HT1080 (cell line): ENCODE measurements at places on chromosomes 1 and 21.

- no peak for DNase-seq
Observed at GRCh38 chr1:160777486-160778089, 18.4 kb upstream of the LY9 start.

GRCh38 chr1:55071477-55071876 is 32.1 kb downstream of the PCSK9 start:
- DNase-seq, result peak; percentile 52

- no peak for DNase-seq
Observed at GRCh38 chr1:7552402-7552801, 218.7 kb upstream of the VAMP3 start.

DNA sequence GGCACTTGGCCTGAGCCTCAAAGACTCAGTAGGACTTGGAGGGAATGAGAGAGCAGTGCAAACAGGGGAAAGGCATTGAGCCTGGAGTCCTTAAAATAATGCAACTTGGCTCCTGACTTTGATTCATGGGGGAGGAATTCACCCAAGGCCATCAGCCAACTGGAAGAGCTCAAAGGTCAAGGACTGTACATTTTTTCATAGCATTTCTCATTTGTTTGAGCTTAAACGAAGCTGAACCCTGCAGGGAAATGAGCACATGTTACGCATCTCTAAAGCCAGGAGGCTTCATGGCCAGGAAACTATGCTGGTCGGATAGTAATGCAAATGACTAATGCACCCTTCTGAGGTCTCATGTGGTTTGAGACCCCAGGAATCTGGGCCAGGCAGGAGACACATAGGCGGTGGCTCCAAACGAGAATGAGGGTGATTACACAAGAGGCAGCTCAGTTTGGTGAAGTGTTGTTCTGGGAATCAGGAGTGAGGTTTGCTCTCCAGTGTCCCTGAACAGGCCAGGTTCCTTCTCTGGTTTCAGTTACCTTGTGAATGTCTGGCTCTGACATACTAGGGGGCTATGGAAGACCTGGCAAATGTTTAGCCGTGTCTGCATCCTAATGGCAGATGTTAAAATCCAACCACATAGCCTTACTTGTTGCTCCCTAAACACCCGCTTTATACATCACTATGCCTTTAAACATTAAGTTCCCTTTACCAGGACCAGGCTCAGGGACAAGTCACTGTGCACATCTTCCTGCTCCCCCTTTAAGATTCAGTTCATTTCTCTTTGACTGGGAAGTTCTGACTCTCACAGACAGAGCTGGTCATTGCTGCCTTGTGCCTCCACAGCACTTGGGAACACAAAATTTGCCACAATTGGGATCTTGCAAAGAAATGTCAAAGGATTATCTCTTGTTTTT is 503.9 kb upstream of the USP24 start:
- peak; percentile 98 for DNase-seq

GRCh38 chr1:240644732-240645131 is 32.8 kb upstream of the GREM2 start:
- no peak for DNase-seq

GRCh38 chr1:18299441-18300338 is 181.0 kb upstream of the KLHDC7A start:
- DNase-seq, result no peak

GRCh38 chr1:155207806-155208540 is at the start of gene THBS3:
Gene THBS3 (minus strand): TSS chr1:155207897. CDS start chr1:155207876, 21 bp downstream.
- DNase-seq, result no peak

- DNase-seq, result peak; percentile 50
Observed at GRCh38 chr1:225919906-225920305, 4.1 kb downstream of the PYCR2 start.

DNA sequence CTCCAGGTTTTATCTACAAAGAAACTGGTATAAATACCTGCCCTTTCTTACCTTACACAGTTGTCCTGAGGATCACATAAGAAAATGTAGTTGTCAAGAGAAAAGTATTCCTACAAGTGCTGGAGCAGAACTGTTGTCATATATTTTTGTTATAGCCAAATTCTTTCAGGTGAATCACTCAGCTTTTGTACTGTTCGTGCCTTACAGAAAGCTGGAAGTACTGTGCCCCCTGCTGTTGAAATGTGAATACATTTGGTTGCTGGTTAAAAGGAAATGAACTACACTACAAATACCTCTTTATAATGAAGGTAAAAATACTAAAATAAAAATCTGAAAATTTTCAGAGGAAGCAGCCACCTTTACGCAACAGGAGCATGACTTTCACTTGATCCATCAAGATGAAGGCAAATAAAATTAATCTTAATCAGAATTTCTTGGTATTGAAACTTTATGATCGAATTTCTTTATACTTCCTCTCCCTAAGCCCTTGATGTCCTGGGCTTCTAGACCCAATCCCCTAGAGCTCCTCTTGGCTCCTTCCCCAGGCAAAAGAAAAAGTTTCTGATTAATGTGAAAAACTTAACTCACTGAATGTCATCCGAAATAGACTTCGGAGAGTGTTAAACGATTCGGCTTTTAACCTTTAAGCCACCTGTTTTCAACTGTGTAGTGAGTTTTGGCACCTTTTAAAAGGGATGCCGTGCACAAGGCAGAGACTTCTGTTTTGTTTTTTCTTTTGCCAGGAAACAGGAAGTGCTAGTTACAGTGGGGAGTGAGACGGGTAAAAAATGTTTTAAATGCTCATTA is 12.5 kb downstream of the CHML start:
- peak; percentile 66 for DNase-seq

GRCh38 chr1:71745326-71745725 is 537.0 kb downstream of the NEGR1 start:
- DNase-seq, result no peak

GRCh38 chr1:13793088-13793730 is 93.2 kb downstream of the PRDM2 start:
- DNase-seq, result no peak

DNA sequence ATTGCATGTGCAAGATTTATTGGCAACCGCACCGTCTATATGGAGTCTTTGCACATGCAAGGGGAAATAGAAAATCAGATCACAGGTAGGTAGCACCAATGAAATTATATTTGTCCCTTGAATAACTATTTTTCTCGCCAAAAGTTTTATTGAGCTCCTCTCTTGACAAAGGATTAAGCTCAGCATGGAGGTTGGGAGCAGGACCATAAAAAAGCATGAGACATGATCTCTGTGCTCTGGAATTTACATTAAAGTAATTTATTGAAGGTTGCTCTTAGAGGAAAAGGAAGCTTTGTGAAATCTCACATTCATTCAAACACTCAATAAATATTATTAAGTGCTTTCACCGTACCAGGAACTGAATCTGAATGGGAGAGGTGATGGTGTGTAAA is 66.0 kb upstream of the UBE2U start:
- no peak for DNase-seq

- DNase-seq, result peak; percentile 60
Observed at GRCh38 chr1:220818421-220819173, 31.9 kb downstream of the MTARC1 start.

DNA sequence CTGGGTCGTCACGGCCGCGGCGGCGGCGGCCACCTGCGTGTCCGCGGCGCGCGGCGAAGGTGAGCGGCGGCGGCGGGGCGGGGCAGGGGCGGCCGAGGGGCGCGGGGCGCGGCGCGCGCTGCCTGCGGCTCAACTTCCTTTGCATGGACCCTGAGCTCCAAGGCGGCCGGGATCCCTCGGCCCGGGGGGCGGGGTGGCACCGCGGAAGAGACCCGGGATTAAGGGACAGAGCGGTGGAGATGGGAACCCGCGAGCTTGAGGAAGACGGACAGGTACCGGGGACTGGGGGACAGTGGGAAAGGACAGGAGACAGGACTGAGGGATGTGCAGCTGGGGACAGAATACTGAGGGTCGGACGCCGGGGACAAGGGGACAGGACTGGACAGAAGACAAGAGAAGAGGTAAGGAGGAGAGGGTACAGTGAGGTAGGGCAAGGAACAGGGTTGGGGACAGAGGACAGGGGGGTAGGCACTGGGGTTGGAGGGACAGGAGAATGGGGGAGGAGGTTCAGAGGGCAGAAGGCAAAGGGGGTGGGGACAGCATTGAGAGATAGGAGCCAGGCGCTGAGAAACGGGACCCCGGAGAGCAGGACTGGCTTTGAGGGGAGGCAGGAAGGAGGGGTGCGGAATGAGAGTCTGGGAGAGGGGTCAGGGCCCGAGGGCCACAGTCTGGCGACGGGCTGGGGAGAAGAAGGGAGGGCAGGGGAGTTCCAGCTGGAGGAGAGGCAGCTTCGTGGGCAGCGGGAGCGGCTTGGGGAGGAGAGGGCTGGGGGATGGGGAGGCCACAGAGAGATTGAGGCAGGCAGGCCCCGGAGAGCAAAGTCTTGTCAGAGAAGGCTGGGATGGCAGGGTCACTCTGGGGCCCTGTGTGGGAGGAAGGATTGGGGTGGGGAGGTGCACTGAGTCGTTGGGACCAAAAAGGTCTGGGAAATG is 648 bp downstream of the EPHA8 start:
- DNase-seq, result no peak

DNA sequence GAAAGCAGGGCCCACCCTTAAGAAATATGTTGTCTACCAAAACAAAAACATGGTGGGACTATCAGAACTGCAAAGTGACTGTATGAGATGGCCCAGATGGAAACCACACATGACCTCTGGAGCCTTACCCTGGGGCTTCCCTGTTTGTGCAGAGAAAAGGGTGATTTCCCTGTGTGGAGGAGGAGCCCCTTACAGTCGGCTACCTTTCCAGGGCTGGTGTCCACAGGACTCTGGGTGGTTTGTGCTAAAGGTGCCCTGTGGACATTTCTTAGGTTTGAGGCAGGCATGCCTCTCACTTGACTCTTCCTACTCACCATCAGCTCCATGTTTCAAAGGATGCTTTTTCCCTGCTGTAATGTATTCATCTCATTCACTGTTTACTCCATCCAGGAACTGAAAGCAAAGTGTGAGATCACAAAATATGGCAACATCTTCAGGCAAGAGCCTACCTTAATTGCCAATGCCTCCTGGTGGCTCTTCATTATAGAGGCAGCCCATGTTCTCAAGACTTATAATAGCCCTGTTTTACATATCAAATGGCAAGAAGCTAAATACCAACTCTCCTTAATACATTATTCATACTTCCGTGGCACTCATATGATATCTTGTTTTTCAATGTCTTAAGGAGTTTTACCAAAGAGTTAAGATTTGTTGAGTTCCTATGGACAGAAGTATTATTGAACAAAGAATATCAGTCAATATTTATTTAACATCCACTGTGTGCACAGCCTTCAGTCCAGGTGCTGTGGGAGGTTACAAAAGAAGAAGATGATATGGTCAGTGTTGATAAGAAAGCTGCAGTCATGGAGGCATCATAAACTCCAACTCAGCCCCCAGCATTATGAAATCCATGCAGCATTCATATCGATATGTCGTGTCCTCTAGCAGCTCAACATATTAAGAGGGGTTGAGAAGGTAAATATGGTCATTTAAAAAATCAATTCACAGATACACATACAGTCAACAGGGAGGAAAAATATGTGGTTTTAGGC is 15.5 kb upstream of the TFF3 start:
- DNase-seq, result no peak

DNA sequence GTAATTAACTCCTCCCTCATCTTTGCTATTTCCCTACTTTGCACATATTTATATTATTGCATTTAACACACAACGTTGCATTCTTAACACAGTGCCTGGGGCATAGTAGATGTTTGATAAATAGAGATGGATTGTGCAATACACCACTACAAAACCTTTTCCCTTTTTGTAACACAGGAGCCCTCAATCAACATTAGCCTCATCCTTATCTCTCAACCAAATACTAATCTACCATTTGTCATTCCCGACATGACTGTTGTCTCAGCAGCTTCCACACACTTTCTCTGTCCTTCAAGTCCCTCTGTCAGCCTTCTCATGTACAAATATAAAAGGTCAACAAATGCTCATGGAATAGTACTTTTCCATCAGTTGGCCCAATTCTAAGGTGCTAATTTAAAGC is 78.9 kb upstream of the KCNK2 start:
- no peak for DNase-seq

DNA sequence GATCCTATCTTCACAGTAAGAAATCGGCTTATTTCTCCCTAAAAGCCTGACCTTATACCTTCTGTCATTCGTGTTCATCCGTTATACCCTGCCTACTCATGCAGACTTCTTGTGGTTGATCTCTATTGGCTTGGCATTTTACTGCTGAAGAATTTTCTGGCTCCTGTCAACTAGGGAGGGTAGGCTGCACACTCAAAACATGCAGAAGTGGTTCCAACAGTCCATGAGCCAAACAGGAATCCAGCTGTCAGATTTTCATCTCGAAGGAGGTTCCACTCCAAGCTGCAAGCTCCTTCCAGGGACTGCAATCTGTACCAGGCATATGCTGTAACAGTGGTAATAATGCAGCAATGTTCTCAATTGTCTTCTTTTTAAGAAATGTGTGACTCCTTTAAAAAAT is 10.1 kb downstream of the DNAJC11 start:
- no peak for DNase-seq

DNA sequence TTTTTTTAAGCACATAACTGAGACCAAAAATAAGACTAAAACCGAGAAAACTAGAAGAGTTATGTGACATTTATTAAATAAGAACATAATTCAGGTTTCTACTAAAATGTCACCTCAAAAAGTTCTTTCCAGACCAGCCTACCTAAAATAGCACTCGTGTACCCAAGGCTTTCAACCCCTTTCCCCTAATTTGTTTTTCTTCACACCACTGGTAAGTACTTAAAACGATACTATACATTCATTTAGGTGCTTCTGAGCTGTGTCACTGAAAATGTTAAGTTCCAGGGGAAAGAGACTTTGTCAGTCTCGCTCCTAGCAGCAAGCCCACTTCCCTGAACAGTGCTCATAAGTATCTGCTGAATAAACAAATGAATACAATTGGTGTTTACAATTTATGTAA is 6.8 kb downstream of the RRAGC start:
- DNase-seq, result no peak

DNA sequence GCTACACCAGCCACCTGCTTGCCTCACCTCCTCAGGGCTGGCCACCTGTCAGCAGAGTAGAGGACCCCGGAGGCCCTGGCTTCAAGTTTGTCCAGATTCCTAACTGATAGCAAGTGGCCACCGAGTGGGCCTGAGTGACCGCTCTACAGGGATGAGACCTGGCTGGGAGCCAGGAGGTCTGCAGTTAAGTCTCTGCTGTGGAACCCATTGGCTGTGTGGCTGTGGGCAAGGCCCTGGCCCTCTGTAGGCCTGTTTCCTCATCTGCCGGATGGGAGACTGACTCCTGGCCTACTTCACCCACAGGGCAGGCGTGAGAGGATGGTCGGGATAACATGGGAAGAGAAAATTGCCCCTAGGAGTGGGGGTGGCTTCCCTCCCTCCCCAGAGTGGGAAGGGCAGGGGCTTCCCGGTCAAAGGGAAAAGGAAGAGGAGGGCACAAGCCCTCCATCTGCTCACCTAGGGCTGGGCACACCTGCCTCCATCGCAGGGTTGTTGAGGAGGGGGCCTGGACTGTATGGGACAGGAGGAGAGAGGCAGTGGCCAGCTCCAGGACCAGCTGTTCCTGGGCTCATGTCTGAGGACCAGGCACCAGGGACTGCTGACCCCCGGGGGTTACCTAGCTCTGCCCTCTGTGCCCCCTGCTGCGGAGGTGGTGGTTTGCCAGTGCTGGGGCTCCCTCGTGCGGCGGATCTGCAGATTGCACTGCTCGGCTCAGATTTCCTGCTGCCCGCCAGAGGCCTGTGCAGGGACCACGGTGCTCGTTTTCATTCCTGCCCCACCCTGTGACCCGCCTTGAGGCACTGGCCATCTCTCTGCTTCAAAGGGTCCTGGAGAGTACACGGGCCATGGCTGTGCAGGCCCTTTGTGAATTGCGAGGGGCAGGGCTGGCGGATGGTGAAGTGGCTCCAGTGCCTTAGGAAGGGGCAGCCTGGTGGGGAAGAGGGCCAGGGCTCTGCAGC is 9.1 kb upstream of the MTFR1L start:
- DNase-seq, result peak; percentile 51

- no peak for DNase-seq
Observed at GRCh38 chr1:31848381-31848897, 32.6 kb upstream of the SPOCD1 start.

GRCh38 chr1:11930571-11931445 is 3.7 kb upstream of the PLOD1 start:
- peak; percentile 79 for DNase-seq
